Suppressor macrophage treated with lipopolysaccharide for 1 hour (primary cell): ENCODE measurements at places on chromosomes 2 and 18.

- no peak for DNase-seq
These were observed 49.5 kb upstream of the KIDINS220 start for GRCh38 chr2:8886876-8887275.

DNA sequence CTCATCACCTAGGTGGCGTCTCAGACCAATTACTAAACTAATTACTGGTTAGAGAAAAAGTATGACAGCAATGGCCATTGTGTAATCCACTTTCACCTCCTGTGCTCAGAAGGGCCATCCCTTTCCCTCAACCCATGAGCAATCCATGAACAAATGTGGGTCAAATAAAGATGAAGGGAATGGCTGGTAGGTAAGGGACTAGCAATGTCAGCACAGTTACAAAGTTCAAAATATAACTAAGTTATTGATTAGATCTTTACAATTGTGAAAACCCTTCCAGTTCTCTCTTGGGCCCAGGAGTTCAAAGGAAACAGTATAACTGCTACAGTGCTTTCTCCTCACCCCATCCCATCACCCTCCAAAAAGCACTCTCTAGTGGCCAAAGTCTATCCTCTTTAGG, 98.3 kb downstream of the DTNA start:
- DNase-seq, result no peak

- DNase-seq, result no peak
These were observed 17.6 kb upstream of the COPS8 start for GRCh38 chr2:237068005-237068576.

DNA sequence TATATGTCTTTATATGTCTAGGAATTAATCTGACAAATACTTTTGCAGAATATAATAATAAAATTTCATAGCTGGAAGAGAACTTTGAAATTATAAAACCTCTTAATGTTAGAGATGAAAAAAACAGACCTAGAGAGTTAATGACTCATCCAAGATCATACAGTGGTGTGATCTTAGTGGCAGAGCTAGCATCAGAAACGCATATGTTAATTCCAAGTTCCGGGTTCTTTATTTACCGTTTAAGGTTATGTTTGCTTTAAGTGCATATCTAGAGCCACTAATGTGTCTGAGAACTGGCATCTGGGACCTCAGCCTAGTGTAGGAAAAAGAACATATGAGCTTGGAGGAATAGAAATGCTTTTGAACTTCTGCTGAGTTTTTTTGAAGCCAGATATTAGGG, 24.3 kb downstream of the CERS6 start:
- DNase-seq, result no peak

DNA sequence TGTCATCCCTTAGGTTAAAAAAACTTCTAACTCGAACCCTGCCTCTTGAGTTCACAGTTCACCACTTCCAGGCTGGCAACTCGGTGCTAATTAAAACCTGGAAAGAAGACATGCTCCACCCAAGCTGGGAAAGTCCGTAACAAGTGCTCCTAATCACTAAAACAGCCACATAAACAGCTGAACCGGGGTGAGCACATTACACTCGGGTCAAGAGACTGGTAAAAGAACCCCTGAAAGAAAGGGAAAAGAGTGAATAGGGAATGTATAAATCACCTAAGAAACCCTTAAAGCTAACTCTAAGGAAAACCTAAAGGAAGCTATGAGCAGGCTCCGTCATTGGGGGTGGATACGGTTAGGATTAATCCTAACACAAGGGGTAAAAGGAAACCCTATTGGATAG, 102.0 kb downstream of the HIBCH start:
- no peak for DNase-seq

DNA sequence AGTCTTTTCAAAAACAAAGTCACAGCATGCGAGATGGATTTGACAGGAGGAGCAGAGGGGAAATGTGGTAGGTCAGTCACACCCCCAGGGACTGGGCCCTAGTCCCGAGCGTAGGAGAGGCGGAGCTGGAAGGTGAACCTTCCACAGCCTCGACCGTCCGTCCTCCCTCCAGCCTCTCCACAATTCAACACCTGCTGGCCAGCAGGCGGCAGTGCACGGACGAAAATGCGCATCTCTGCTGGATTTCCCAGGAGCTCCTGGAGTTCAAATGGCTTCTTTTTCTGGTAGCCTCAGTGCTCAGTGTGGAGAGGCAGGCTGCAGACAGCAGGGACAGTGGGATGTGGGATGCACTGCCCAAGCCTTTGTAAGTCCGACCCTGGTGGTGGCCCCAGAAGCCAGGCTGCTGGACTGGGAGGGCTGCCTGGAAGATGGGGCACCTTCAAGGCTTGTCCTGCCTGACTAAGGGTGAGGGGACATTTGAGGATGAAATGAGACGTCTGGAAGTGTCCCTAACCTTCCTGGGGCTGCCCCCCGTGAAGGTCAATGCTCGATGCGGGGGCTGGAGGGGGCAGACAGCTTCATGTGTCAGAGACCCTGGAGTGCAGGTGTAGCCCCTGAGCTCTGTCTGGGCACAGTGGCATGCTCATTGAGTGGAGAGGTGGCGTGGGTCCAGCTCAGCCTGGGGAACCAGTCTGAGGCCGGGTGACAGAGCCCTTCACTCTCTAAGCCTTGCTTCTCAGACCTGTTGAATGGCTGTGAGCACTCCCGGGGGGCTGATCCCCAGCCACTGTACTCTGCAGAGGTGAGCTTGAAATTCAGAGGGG, 189.5 kb downstream of the TFCP2L1 start:
- DNase-seq, result peak; percentile 75

GRCh38 chr18:8947566-8947965, 154.9 kb upstream of the NDUFV2 start:
- DNase-seq, result no peak

DNA sequence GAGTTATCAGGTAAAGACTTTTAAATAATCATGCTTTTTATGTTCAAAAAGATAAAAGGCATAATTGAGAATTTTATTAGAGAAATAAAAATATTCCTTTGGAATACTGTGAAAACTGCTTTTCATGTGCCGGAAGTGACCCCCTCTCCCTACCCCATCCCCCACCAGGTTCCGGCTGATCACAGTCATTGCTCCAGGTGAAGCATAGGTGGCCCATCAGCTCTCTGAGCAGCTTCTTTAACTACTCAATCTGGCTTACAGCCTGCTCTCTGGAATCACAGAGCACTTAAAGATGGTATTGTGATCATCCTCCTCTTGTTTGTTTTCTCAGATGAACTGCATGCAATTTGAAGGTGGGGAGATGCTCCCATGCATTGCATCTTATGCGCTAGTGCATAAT, 257.7 kb downstream of the EN1 start:
- DNase-seq, result no peak

GRCh38 chr2:127106457-127106990, 430 bp downstream of the BIN1 start:
- DNase-seq, result no peak

GRCh38 chr2:188889187-188889586, 85.0 kb upstream of the COL3A1 start:
- DNase-seq, result no peak

- no peak for DNase-seq
These were observed 46.8 kb upstream of the PLA2R1 start for GRCh38 chr2:160109243-160109642.

DNA sequence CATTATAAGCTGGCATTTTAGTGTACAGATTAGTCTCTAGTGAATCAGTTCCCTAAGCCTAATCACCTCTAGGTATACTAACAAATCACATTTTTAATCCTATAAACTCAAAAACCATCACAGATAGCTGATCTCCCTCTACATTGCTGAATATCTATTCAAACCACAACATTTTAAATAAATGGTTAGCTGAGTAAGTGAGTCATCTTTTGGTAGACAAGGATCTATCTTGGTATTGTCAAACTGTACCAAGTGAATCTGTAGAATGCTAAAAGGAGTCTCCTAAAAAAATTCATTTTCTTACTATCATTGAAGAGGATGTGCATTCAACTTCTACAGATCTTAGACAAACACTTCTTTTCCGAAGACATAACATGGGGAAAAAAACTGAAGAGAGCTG, 40.7 kb downstream of the INO80D start:
- no peak for DNase-seq

DNA sequence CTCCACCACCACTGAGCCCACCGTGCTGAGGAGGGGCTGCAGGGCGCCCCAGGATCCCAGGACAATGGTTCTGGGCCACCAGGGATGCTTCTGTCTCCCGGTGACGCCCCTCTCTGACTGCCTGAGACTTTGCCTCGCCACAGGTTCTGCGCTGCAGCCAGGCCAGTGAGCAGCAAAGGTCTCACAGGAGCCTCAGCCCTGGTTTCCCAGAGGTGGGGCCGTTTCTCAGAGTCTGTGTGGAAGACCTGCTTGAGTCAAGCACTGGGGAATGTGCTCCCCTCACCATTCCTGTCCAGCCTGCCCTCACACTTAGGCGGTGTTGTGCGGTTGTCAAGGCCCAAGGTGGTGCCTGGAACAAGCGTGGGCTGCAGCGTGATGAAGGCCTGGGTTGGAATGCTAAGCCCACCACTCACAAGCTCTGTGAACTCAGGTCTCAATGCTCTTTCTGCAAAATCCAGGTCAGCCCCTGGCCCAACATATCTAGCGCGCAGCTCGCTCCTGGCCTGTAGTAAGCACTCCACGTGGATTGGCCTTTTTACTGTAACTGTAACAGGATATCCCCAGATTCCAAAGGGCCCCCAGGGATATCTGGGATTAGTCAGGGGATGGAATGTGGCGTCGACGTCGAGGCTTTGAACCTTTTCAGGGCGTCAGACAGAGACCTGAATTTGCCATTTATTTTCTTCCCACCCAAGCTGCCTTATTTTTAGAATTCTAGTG, 47.6 kb downstream of the PLB1 start:
- no peak for DNase-seq

DNA sequence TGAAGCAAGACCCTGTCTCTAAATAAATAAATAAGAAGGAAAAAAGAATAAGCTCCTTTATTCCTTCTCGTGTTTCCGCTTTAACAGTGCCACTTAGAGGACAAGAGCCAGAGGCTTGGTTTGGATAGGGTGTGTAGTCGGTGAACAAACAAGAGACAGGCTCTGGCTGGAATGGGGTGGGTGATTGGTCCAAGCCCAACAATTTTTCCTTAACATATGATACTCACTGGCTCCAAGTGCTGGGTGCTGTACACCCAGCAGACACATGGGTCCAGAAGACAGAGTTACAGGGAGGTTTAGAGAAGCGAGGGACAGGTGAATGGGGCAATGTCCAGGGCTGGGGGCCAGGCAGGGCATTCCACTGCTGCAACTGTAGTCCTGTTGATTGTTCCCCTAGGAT, 77.8 kb downstream of the NCAPH start:
- DNase-seq, result no peak

- no peak for DNase-seq
These were observed 84.3 kb downstream of the RIT2 start for GRCh38 chr18:43031169-43031568.

GRCh38 chr2:100739735-100740432, 80.1 kb upstream of the NPAS2 start:
- DNase-seq, result no peak

DNA sequence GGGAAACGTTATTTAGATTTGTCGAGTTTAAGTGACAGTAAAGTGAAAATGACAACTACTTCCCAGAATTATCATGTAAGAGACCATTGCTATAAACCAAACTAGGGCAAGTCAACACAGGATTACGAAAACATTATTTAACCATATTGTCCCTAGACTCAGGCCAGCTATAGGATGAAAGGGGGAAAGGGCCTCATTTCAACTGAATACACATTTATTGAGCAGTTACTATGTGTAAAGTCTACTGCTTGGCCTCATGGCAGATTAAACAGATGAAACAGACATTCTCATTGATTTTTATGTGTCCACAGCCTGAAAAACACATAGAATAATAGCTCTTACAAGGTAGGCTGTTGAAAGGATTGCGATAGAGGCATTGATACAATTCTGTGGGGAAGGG, 32.7 kb downstream of the ARHGEF33 start:
- no peak for DNase-seq

DNA sequence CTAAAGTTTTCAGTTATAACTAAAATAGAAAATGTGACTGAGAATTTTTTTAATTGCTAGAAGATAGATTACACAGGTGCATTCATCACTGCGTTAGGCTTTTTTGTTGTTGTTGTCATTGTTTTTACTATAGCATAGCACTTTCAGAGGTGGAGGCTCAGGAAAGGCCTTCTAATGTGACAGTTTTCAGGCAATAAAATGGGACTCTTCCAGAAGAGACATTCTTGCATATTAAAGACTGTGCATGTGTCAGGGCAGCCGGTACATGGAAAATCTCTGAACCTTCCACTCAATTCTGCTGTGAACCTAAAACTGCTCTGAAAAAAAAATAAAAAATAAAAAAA, 175.2 kb downstream of the METTL4 start:
- DNase-seq, result no peak

DNA sequence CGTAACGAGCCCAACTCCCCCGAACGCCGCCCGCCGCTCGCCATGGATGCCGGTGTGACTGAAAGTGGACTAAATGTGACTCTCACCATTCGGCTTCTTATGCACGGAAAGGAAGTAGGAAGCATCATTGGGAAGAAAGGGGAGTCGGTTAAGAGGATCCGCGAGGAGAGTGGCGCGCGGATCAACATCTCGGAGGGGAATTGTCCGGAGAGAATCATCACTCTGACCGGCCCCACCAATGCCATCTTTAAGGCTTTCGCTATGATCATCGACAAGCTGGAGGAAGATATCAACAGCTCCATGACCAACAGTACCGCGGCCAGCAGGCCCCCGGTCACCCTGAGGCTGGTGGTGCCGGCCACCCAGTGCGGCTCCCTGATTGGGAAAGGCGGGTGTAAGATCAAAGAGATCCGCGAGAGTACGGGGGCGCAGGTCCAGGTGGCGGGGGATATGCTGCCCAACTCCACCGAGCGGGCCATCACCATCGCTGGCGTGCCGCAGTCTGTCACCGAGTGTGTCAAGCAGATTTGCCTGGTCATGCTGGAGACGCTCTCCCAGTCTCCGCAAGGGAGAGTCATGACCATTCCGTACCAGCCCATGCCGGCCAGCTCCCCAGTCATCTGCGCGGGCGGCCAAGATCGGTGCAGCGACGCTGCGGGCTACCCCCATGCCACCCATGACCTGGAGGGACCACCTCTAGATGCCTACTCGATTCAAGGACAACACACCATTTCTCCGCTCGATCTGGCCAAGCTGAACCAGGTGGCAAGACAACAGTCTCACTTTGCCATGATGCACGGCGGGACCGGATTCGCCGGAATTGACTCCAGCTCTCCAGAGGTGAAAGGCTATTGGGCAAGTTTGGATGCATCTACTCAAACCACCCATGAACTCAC, 673 bp downstream of the PCBP1 start:
- peak; percentile 78 for DNase-seq

DNA sequence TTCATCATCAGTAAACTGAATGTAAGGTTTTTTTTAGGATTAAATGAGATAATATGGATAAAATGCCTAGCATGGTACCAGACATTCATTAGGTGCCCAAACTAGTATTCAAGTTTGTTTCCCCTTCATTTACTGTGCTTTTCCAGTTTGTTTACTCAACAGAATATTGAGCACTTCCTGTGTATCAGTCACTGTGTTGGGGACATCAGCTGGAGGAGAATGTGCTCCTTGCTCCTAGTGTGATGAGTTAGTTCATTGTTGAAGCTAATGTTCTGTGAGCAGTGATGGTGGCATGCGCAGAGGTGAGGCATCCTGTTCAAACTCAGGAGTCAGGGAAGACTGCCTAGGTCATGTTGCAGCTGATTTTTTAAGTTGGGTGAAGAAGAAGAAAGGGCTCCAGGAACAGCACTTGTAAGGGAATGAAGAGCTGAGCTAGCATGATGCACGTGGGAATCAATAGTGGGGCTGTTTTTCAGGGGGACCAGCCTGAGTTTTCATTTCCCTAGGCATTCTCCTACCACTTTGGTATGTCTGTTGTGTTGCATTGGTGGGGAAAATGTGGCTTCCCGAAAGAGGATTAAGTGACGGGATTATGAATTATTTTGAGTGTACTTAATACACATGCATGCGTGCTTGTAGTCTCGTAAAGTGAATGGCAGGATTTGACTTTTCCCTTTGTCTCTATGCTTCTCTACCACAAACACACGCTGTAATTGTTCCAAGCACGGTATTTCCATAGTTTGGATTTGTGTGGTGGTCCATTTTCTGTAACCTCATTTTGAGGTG, 23.7 kb downstream of the TTLL4 start:
- no peak for DNase-seq
